Caco-2 (cell line): ENCODE measurements at places on chromosomes 4 and X. TPM values are rescaled to one million over a fixed set of nuclear protein-coding genes. Genes with fewer than 3 reads are reported as not detected.

GRCh38 chr4:47736146-47736545, 101.7 kb downstream of the CORIN start:
- DNase-seq: no peak

DNA sequence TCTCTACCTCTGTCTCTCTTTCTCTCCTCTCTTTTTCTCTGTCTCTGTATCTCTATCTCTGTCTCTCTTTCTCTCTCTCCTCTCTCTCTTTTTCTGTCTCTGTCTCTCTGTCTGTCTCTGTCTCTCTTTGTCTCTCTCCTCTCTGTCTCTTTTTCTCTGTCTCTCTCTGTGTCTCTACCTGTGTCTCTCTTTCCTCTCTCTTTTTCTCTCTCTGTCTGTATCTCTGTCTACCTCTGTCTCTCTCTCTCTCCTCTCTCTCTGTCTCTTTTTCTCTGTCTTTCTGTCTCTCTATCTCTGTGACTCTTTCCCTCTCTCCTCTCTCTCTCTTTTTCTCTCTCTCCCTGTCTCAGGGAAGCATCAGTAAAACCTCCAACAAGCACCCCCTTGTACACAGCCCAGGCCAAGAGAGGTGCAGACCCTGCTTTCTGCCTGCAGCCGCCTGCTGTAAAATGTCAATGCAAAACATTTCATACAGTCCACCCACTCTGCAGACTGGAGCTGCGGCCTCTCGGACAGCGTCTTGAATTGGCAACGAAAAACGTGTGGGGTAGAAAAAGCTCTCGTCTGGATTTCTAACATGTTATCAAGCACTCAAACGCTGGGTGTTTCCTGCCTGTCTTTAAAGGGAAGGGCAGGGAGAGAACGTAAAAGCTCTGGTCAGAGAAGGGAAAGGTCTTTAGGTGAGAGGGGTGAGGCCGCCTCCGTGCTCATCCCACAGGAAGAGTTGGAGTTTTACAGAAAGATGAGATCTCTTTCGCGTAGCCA, 3.7 kb upstream of the SHOX start:
- DNase-seq: no peak

DNA sequence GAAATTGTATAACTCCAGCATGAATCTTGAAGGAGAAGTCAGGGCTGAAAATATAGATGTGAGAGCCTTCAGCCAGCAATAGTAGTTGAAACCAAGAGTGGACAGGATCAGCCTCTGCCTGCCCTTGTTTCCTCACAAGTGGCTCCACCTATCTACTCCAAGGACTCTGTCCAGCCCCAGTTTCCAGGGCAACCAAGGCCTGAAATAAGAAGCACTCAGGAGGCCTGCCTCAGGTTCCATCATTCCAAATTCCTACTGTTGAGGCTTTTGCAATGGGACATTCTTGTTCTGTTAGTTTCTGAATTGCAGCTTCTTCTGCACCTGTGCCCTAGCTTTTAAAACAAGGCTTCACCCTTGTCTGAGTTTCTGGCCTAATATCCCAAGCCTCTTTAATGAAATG, 41.6 kb downstream of the TRPC5OS start:
- no peak for DNase-seq

DNA sequence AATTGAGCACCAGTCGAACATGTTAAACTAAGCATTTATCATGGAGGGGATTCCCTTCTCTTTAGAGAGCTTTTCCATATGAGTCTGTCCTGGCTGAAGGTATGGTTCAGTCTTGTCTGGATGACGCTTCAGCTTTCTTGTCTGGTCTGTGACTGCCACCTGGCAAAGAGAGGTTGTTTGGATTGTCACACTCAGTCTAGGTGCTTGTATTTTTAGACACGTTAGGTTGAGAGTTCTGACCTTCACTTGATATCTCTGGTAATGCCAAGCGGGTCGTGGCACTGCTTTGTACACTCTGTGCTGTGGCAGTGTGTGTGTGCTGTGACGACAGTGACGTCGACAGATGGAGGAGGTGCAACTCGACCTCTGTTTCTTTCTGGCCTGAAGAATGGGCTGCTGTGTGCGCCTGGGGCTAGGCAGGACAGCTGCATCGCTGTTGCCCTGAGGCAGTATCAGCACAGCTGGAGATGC, 12.6 kb downstream of the NOCT start:
- no peak for DNase-seq

- no peak for DNase-seq
Measured at GRCh38 chr4:57137261-57137660, 27.1 kb upstream of the IGFBP7 start.

GRCh38 chr4:161448550-161449180, 715.1 kb downstream of the FSTL5 start:
- DNase-seq: no peak

GRCh38 chr4:56630876-56631666, 50.0 kb downstream of the HOPX start:
- no peak for DNase-seq

GRCh38 chrX:13381514-13381913, 61.7 kb upstream of the ATXN3L start:
- DNase-seq: no peak

DNA sequence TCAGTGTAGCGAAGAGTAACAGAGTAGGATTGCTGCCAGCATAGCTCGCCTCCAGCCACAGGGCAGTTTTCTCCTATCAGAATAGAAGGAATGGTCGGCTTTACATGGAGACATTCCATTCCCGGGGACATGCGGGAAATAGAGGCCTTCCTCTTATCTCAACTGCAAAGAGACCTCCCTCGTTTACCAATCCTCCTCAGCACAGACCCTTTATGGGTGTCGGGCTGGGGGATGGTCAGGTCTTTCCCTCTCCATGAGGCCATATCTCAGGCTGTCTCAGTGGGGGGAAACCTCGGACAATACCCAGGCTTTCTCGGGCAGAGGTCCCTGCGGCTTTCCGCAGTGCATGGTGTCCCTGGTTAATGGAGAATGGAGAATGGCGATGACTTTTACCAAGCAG, 285.0 kb downstream of the ASMT start:
- DNase-seq: no peak

GRCh38 chr4:105859233-105859632, 36.0 kb upstream of the NPNT start:
- no peak for DNase-seq

DNA sequence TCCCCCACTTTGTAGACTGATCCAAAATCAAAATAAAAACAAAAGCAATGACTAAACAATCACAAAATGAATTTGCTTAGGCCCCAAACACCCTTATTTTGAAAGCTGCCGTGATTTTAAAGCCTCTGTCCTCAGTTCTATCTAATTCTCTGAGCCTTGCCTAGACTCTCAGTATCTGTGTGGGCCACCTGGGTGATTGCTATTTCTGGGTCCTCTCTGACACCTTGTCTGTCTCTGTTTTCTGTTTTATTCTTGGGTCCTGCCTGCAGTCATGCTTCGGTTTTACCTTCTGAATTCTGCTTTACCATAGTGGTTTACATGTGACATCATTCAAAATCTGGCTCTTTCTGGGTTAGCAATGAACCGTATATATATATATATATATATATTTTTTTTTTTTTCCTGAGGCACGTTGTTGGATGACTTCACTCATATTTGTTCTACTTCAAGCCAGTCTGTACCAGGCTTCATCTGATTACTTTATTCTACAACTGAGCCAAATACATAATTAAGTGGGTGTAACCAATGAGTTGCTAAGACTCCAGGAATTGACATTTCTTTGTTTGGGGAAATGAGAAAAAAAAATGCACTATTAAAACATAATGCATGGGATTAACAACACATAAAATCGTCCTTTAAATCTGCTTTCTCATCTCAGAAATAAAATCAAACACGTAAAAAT, 710.7 kb upstream of the SLIT2 start:
- no peak for DNase-seq

DNA sequence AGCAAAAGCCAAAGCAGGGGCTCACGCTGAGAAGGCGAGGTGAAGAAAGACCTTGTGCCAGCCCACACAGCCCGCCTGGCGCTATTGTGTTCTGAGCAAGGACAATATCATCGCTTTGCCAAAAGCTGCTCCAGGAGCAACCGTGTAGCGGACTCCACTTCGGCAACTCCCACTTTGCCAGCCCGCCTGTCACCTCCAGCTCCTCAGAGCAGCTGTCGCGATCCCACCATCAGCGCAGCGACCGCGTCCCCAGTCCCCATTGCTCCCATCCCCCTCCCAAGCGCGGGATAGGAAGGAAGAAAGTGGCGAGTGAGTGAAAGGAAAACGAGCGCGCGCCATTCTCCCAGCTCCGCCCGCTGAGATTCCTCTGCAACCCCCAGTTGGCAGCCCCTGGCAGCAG, 759 bp downstream of the ZC4H2 start:
- peak; percentile 23 for DNase-seq

The EGFL6 gene
- total RNA-seq: 0.16 and 0.26 TPM in 2 replicates

The NHSL2 gene
- 0.18 and 0.39 TPM in 2 replicates for total RNA-seq

The PGAM4 gene
- total RNA-seq: not detected in 2 replicates
